ENCODE measurements at places on chromosomes 3 and 15. TPM values are rescaled to one million over a fixed set of nuclear protein-coding genes. Genes with fewer than 3 reads are reported as not detected.

DNA sequence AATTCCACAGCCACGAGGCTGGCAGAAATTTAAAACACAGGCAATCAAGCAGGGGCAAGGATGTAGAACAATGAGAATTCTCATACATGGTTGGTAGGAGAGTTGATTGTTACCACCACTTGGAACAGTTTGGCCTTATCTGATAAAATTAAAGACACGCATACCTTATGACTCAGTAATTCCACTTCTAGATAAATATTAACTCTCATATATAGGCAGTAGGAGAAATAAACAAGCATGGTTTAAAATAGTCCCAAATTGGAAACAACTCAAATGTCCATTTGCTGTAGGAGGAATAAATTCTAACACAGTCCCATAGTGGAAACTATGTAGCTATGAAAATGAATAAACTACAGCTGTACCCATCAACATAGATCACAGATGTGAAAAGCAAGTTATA, 42.3 kb upstream of the USP3 start:
- no peak overlapping the region for H3K27ac ChIP-seq
- no peak for DNase-seq
- no peaks in the 10 kb centered on the region for H3K27me3 ChIP-seq

DNA sequence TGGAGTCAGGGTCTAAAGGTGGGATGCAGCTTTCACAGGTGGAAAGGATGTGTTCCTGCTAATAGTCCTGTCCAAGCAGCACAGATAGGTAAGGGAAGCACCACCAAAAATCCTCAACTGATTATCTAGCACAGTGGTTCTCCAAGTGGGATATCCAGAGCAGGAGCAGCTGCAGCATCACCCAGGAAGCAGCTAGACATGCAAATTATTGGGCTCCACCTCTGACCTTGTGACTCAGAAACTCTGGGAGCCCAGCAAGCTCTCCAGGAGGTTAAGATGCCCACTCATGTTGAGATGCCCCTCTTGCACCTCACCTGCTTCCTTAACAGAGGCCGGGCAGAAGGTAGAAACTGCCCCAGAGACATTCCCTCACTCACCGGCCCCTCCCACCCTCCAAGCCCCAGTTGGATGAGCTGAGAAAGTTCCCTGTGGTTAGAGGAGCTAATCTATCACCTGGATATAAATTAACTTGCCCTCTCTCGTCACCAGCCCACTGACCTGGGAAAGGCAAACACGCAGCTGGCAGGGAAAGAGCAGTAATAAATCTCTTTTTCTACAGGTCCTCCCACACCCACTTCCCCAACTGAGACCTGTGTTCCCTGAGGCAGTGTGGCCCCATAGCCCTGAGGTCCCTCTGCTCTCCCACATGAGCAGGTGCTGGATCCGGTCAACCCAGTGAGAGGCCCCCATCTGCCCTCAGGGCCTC, 39.3 kb downstream of the ADCY5 start:
- no peaks in the 10 kb centered on the region for H3K4me1 ChIP-seq
- peak overlapping the region; percentile 7 for H3K27ac ChIP-seq
- H3K27me3 ChIP-seq: no peaks in the 10 kb centered on the region
- no peak for DNase-seq
- H3K36me3 ChIP-seq: no peaks in the 10 kb centered on the region

- H3K36me3 ChIP-seq: no peaks in the 10 kb centered on the region
- no peak for DNase-seq
- no peak overlapping the region for H3K4me3 ChIP-seq
- no peaks in the 10 kb centered on the region for H3K4me1 ChIP-seq
- H3K27ac ChIP-seq: no peak overlapping the region
- no peaks in the 10 kb centered on the region for H3K27me3 ChIP-seq
Observed at GRCh38 chr15:72866182-72866581, 82.6 kb upstream of the ADPGK start.

GRCh38 chr15:80087104-80087503, 27.6 kb downstream of the ZFAND6 start:
- no peak overlapping the region for H3K4me3 ChIP-seq
- H3K4me1 ChIP-seq: no peaks in the 10 kb centered on the region
- no peaks in the 10 kb centered on the region for H3K36me3 ChIP-seq
- no peak for DNase-seq

DNA sequence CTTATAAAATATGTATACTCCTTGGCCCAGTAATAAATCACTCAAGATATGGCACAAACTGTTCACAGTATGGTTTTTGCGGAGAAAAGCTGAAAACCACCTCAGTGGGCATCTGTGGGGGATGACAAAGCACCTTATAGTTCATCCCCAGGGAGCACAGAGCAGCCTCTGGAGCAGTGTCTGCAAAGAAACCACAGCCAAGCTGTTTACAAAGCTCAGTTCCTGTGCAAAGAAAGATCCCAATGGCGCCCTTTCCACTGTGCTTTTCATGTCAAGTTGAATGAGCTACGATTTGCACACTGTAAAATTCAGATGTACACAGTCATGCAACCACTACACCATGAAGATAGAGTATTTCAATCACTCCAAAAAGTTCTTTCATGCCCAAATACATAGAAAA, 2.5 kb upstream of the EFCC1 start:
- peaks cover 8% of the 10 kb centered on the region for H3K4me1 ChIP-seq
- no peak overlapping the region for H3K4me3 ChIP-seq

DNA sequence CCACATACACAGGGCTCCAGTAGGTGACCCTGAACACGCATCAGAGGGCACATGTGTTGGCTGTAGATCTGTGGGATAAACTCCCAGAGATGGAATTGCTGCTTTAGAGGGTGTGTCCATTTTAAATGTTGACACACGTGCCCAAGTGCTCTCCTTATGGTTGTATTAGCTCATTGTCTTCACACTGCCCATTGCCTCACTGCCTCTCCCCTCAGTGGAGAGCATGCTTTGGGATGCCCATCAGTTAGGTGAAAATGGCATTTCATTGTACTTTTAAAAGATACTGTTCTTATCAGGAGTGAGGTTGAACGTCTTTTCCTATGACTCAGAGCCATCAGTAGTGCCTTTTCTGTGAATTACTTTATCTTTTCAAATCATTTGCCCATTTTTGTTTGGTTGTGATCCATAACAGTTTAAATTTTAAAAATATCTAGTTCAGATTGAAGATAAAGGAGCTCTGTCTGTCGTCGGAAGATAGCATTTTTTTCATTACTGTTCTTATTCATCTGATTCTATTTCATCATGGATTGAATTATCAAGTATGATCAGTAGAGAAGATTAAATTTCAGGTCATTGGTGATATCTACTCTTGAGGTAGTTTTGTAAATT, 120.7 kb downstream of the CHDH start:
- H3K27me3 ChIP-seq: no peaks in the 10 kb centered on the region
- DNase-seq: no peak
- H3K4me1 ChIP-seq: no peaks in the 10 kb centered on the region
- no peak overlapping the region for H3K4me3 ChIP-seq

- H3K4me1 ChIP-seq: no peaks in the 10 kb centered on the region
- DNase-seq: no peak
- H3K4me3 ChIP-seq: no peak overlapping the region
- H3K27ac ChIP-seq: no peak overlapping the region
Observed at GRCh38 chr3:171088964-171089754, 62.6 kb upstream of the SLC2A2 start.

GRCh38 chr3:105349684-105350387, 16.9 kb upstream of the ALCAM start:
- H3K36me3 ChIP-seq: no peaks in the 10 kb centered on the region
- H3K27ac ChIP-seq: no peak overlapping the region
- DNase-seq: no peak
- no peak overlapping the region for H3K4me3 ChIP-seq
- H3K27me3 ChIP-seq: no peaks in the 10 kb centered on the region

- H3K4me3 ChIP-seq: peak overlapping the region; percentile 68
- peaks cover 63% of the 10 kb centered on the region for H3K27me3 ChIP-seq
- peaks cover 9% of the 10 kb centered on the region for H3K4me1 ChIP-seq
- no peak overlapping the region for H3K27ac ChIP-seq
Observed at GRCh38 chr15:89399238-89400115, 64.9 kb upstream of the POLG start.

GRCh38 chr3:179410331-179410730, 40.9 kb downstream of the GNB4 start:
- no peaks in the 10 kb centered on the region for H3K4me1 ChIP-seq
- H3K36me3 ChIP-seq: no peaks in the 10 kb centered on the region
- DNase-seq: no peak
- H3K27me3 ChIP-seq: no peaks in the 10 kb centered on the region
- H3K27ac ChIP-seq: no peak overlapping the region
- H3K4me3 ChIP-seq: no peak overlapping the region

DNA sequence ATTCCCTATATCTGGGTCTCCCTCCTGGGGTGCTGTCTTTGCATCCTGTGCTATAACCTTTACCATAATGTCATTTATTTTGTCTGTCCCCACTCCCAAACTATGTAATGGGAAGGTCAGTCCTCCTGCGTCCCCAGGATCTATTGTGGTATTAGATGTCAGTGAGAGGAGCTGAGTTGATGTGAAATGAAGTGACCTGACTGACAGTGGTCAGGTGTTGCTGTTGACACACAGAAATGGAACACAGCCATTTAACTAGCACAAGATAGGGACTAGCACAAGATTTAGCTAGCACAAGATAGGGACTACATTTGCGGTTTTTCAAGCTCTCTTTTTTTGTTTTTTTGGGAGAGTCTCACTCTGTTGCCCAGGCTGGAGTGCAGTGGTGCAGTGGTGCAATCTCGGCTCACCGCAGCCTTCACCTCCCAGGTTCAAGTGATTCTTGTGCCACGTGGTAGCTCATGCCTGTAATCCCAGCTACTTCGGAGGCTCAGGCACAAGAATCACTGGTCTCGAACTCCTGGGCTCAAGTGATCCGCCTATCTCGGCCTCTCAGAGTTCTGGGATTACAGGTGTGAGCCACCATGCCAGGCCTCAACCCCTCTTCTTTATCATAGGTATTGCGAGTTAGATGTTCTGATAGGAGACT, 5.2 kb downstream of the NGRN start:
- no peaks in the 10 kb centered on the region for H3K36me3 ChIP-seq
- H3K27me3 ChIP-seq: no peaks in the 10 kb centered on the region
- no peak overlapping the region for H3K27ac ChIP-seq
- no peak overlapping the region for H3K4me3 ChIP-seq
- no peaks in the 10 kb centered on the region for H3K4me1 ChIP-seq

- no peak for DNase-seq
- no peaks in the 10 kb centered on the region for H3K27me3 ChIP-seq
- no peak overlapping the region for H3K4me3 ChIP-seq
- no peak overlapping the region for H3K27ac ChIP-seq
- H3K36me3 ChIP-seq: no peaks in the 10 kb centered on the region
- no peaks in the 10 kb centered on the region for H3K4me1 ChIP-seq
Observed at GRCh38 chr3:88282528-88283241, 132.9 kb downstream of the C3orf38 start.

DNA sequence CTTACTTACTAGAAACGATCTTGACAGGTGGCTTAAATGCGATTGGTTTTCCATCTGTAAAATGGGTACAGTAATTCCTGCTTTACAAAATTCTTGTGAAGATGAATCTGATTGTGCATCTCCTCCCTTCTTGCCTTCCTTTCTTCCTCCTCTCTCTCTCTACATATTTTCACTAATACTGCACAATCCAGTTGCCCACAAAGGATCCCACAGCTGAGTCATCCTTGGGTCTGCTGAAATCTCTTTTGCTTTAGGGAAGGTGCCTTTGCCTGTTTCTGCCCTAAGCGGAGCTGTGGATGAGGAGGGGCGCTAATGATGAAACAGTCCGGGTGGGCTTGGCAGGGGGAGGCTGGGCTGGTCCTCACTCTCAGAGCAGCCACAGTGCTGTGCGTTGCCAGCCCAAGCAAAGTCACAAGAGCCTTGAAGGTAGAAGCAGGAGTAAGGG, 46.1 kb downstream of the AMOTL2 start:
- peak; percentile 37 for DNase-seq
- H3K27ac ChIP-seq: peak overlapping the region; percentile 74
- no peak overlapping the region for H3K4me3 ChIP-seq
- H3K27me3 ChIP-seq: no peaks in the 10 kb centered on the region
- no peaks in the 10 kb centered on the region for H3K36me3 ChIP-seq
- peaks cover 5% of the 10 kb centered on the region for H3K4me1 ChIP-seq

GRCh38 chr3:194489736-194490612, 3.2 kb upstream of the ATP13A3 start:
- no peaks in the 10 kb centered on the region for H3K36me3 ChIP-seq
- H3K27ac ChIP-seq: no peak overlapping the region
- no peak for DNase-seq
- no peaks in the 10 kb centered on the region for H3K4me1 ChIP-seq

- H3K27ac ChIP-seq: no peak overlapping the region
- DNase-seq: no peak
- no peaks in the 10 kb centered on the region for H3K36me3 ChIP-seq
Observed at GRCh38 chr15:90362936-90363212, 10.8 kb downstream of the ZNF774 start.

DNA sequence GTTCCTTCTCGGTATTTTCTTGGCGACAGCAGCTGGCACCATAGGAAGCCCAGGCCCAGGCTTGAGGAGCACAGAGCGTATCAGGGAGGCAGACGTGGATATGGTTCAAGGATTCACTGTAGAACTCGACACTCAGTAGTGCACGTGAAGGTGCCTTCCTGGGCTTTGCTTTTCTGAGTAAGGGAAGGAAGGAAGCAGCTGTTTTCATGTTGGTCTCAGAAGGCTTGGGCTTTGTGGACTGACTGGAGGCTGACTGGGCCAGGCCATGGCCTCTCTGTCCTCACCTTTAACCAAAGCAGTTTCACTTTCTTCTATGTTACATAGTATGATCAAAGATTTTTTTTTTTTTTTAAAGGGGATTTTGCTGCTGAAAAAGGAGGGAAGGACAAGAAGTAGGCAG, 6.9 kb upstream of the GHRL start:
- H3K27ac ChIP-seq: peak overlapping the region; percentile 38
- no peak overlapping the region for H3K4me3 ChIP-seq
- H3K36me3 ChIP-seq: no peaks in the 10 kb centered on the region
- no peaks in the 10 kb centered on the region for H3K4me1 ChIP-seq
- DNase-seq: no peak
- no peaks in the 10 kb centered on the region for H3K27me3 ChIP-seq

DNA sequence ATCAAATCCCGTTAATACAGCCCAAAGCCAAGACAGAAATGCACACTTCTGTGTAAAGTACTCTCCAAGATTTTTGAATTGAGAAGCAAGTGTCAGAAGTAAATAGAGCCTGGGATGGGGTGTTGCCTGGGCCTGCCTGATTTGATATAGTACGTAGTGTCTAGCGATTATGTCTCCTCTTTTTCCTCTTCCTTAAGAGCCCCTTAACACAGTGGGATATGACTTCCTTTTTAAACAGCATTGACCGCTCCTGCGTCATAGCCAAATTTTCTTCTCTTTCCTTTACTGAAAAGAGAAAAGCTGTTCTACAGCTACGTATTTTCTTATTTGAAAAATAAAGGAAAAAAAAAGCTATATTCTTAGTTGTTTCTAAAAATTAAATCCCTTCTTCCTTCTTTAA, 97.7 kb downstream of the PLCL2 start:
- no peaks in the 10 kb centered on the region for H3K27me3 ChIP-seq
- H3K36me3 ChIP-seq: no peaks in the 10 kb centered on the region
- no peak overlapping the region for H3K4me3 ChIP-seq
- H3K27ac ChIP-seq: no peak overlapping the region
- no peak for DNase-seq

The DGKG gene
- total RNA-seq: 2.1 TPM

The STAB1 gene
- total RNA-seq: 47.7 TPM

The SHC4 gene
- total RNA-seq: 4.0 TPM

The MNS1 gene
- 2.5 TPM for total RNA-seq

The RBP2 gene
- total RNA-seq: not detected

The HTR3E gene
- not detected for total RNA-seq

The PLAAT1 gene
- 0.66 TPM for total RNA-seq

The HYAL1 gene
- total RNA-seq: 16.1 TPM

The KNG1 gene
- total RNA-seq: 0.48 TPM

The SCN5A gene
- total RNA-seq: 0.33 TPM

All from breast epithelium (tissue), 4 donors.